ENCODE measurements at places on chromosomes 11 and 22.

GRCh38 chr11:111462329-111462728, 49.9 kb downstream of the BTG4 start:
- no peak for DNase-seq

DNA sequence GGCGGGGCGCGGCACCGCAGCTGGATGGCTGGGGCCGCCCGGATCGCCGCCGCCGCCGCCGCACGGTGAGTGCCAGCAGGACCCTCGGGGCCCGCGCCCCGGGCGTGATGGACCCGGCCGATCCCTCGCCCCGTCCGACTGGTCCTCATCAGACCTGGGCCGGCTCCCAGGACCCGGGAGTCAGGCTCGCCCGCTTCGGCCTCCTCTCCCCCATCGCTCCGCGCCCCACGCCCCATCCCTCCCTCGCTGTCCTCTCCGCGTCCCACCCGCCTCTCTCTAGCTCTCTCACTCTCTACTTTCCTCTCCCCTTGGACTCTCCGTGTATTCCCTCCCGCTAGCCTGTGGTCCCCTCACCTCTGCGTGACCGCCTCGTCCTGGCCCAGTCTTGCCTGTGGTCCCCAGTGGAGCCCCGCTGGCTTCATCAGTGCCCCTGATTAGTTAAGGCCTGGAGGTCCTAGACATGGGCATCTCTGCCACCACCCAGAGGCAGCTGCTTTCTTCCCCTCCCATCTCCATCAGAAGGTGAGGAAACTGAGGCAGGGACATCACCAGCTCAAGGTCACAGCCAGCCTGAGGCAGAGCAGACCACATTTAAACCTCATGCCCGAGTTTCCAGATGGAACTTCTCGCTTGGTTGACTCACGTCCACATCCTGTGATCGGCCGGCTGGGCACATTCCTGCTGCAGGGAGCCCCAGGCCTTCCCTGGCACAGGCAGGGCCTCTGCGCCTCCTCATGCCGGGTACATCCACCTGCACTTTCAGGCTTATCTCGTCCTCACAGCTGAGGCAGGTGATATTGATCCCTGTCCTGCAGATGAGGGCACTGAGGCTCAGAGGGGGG, 429 bp downstream of the SLC39A13 start:
- DNase-seq: no peak

GRCh38 chr11:103486604-103487003, 377.4 kb downstream of the DYNC2H1 start:
- no peak for DNase-seq

- no peak for DNase-seq
Observed at GRCh38 chr22:35070451-35071093, 4.6 kb downstream of the ISX start.

DNA sequence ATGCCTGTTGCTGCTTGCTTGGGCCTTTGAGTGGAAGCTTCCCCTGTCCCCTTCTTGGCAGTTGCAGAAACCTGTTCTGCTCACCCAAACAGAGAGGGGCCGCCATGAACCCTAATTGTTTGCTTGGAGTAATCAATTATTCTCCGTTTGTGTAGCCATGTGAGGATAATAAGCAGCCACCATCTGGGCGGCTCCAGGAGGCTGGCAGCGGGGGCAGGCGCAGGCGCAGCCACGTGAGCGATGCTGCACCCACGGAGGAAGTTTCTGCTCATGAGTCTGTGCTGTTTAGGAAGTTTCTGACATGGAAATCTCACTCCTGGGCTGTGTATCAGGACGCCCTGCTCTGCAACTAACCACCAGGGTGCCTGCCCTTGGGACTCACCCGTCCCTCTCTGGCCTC, 90.1 kb downstream of the MPPED1 start:
- no peak for DNase-seq

DNA sequence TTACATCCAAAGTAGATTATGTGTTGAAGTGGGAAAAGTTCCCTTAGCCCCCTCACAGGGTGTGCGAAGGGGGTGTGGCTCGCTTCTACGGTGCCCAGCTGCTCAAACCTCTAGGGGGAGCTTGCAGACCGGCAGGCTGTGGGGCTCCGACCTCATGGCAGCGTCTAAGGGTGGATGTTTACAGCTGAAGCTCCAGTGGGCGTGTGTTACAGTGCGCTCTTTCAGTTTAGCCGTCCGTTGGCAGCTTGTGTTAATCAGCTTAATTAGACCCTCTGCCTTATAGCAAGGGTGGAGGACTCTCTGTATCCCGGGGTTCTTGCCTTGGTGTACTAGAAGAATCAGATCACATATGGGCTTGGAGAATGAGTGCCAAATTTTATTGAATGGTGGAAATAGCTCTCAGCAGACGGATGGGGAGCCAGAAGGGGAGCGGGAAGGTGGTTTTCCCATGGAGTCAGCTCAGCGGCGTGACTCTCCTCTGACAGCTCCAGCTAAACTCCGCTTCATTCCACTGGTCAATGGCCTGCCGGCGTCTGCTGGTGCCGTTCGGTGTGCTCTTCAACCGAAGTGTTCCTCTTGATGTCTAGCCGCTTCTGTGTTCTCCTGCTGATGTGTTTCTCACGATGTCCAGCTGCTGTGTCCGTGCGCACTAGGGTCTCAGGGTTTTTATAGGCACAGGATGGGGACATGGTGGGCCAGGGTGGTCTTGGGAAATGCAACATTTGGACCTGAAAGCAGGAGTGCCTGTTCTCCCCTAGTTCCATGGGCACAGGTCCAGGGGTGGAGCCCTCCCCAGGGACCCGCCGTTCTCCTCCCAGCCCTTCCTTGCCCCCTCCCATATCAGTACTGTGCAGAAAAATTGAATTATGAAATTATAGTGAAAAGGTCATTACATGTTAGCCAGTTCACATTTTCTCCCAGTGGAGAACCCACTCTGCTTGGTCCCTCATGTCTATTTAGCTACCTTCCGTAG, 28.6 kb upstream of the OR10G7 start:
- peak; percentile 66 for DNase-seq

DNA sequence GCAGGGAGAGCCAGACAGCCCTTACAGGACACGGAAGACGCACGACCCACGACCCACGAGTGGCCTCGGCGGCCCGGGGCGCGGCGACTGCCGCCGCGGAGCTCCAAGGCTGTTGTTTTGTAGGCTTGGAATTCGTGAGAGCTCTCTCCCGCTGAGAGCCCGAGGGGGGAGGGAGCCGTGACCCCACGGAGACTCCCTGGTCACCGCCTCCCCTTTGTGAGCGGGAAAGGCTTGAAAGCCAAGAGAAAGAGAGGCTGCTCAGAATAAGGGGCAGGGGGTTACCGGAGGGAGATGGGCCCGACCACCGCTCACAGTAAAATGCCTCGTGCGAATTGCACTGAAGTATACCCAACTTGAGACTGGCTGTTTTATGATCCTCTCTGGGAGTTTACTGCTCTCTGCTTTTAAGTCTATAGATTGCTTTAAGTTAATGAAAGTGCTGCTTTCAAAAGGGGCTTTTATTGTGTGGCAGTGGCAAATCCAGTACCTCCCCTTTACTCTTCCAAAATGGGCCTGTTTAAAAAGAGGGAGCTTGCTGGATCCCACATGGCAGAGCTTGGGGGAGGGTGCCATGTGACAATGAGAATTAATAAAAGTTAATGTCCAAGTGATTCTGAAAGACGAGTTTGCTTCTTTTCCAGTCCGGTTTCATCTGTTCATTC, 2.9 kb downstream of the PKNOX2 start:
- DNase-seq: no peak

DNA sequence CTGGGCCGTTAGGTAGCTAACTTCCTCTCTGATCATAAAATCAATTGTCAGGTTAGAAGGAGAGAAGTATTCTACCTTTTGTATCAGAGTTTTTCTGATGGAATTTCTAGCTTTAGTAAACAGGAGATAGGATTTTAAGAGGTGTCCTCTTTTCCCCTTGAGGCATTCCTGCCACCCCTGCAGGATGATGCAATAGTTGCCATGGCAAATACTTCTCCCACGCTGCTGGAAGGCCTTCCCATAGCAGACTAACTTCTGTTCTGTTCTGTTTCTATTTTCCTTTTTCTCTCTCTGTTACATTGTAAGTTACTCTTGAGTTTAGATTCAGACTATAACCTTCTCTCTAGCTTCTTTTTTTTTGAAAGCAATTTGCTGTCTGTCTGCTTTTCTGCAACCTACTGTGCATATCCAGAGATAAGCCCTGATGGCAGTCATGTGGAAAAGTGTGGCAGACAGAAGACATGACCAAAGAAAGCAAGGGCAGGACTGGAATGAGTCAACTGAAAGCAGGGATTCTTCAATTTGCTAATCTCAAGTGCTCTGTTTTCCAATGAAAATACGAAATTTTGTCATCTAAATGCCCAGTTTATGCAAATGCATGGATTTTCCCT, 679.1 kb downstream of the DLG2 start:
- no peak for DNase-seq

DNA sequence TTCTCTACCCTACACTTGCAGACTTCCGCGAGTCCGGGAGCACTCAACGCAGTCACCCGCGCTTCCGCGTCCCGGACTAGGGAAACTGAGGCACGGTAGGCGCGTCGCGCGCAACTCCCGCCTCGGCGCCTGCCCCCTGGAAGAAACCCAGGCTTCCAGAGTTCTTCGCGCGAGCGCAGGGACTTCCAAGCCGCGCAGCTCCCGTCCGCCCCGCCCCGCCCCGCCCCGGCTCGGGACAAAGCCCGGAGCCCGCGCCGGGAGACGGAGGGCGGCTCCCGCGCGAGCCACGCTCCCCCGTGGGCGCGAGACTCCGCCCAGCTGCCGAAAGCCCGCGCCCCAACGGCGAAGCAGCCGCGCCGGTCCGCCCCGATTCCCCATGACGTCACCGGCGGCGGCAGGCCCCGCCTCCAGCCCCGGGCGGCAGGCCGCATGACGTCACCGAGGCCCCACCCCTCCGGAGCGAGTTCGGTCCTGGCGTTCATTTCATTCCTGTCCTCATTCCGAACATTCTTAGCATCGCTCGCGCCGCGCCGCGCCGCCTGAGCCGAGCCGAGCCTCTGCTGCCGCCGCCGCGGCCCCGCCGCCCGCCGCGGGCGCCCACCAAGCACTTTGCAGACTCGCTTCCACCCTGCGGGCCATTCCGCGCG, at the start of gene TEAD1:
Gene TEAD1, plus strand, starts transcription at position 498 of the 647 bp plus-strand sequence.
- peak; percentile 100 for DNase-seq

DNA sequence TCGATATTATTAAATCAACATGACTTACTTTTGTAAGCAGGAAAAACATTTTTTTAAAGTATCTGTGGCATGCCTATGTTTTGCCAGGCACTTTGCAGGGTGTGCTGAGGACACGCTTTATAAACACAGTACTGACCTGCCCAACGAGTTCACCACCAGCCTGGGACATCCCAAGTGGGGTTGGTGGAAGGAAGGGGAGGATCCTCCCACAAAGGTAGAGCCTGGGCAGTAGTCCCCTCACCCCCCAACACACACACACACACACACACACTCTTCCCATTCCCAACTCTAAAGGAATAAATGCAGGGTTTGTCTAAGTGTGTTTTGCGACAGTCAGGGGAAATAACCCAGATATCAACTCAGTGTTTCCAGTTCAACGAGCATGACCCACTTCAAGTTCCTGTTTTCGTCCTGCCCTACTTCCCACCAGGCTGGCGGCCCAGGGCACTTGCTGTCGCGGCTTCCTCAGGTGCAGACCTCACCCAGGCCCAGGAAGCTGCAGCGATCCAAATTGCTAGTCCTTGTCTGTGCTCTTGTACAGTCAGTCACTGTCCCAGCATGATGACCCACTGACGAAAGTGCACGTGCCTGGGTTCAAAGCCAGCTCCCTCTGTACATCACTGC, 3.1 kb downstream of the CERK start:
- no peak for DNase-seq

- peak; percentile 66 for DNase-seq
Observed at GRCh38 chr11:33970984-33971466, 79.1 kb upstream of the LMO2 start.

GRCh38 chr11:69542314-69543168, 61.1 kb downstream of the LINC01488 start:
- DNase-seq: no peak

- DNase-seq: no peak
Observed at GRCh38 chr11:123505546-123506299, 75.7 kb downstream of the GRAMD1B start.

DNA sequence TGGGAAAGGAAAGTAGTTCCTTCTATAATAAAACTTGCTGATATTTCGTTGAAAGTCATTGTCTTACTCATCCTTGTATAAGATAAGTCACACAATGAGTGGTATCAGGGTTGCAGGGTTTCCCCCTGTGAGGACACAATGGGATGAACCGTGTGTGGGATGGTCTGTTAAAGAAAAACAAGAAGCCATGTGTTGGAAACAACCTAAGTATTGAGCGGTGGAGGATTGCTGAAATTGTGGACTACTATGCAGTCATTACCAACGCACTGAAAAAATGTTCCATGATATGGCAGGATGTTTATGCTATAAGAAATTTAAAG, 28.6 kb downstream of the PTPRJ start:
- no peak for DNase-seq

GRCh38 chr11:79960461-79960860, 519.6 kb upstream of the TENM4 start:
- DNase-seq: no peak

- no peak for DNase-seq
Observed at GRCh38 chr22:42978453-42979103, 36.4 kb downstream of the PACSIN2 start.

GRCh38 chr11:126405374-126405773, 49.9 kb downstream of the ST3GAL4 start:
- DNase-seq: no peak

GRCh38 chr11:396511-396947, 2.5 kb downstream of the PKP3 start:
- no peak for DNase-seq

- DNase-seq: no peak
Observed at GRCh38 chr11:75823415-75823814, 8.4 kb downstream of the UVRAG start.

DNA sequence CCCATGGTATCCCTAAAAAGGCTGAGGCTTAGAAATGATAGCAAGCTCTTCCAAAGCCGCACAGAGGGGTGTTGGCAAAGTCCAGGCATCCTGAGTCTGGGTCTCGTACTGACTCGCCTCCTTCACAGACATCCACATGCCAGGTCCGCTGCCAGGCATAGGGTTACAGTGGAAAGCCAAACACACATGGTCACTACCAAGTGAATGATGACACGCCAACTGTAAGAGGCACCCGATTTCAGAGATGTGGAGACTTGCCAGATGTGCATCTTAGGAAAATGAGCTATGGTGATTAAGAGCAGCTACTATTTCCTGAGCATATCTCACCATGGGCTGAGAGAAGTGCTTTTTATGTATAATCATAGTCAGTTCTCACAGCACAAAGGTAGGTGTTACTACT, 314.9 kb downstream of the MIAT start:
- no peak for DNase-seq

DNA sequence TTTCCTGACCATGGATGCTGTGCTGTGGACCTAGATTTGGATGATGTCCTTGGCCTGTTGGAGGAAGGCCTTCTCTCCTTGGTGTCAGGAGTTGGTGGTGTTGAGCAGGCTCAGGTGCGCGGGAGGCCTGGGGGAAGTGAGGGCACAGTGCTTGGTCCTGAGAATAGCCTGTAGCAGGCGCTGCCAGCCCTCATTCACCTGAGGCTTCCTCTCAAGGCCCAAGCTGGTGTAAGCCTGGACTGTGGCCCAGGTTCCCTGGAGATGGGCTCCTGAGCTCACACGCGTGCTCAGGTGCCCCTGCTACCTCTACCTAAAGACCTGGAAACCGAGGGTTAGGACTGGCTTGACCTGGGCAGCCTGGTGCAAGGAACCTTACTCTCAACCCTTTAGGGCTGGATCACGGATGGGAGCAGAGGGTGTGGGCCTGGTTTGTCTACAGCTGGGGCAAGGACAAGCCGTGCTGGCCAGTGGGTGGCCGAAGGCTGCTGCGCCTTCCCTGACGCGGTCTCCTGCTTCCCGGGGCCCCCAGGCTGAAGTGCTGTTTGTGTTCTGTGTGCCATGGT, 7.8 kb upstream of the GRAMD4 start:
- no peak for DNase-seq

- DNase-seq: no peak
Observed at GRCh38 chr11:94574193-94574961, 7.2 kb downstream of the PIWIL4 start.

GRCh38 chr11:119359365-119360214, 13.1 kb upstream of the MFRP start:
- DNase-seq: no peak
